ENCODE measurements at places on chromosomes 3 and 15. TPM values are rescaled to one million over a fixed set of nuclear protein-coding genes. Genes with fewer than 3 reads are reported as not detected.

LINGO1 gene
- polyA plus RNA-seq: under 0.01 TPM

MOBP gene
- 0.60 TPM for polyA plus RNA-seq

DUOXA1 gene
- 1.7 TPM for polyA plus RNA-seq

GHRL gene
- not detected for polyA plus RNA-seq

NOX5 gene
- not detected for polyA plus RNA-seq

INKA1 gene
- 3.5 TPM for polyA plus RNA-seq

ZIC1 gene
- not detected for polyA plus RNA-seq

RTP1 gene
- polyA plus RNA-seq: not detected

C3orf52 gene
- 10.2 TPM for polyA plus RNA-seq

OR5K1 gene
- not detected for polyA plus RNA-seq

SMAD6 gene
- polyA plus RNA-seq: 1.8 TPM

CRYGS gene
- polyA plus RNA-seq: not detected

GRCh38 chr3:103589770-103590169, 1155.0 kb downstream of the ZPLD1 start:
- no peak for DNase-seq
- H3K4me3 ChIP-seq: no peak overlapping the region
- no peak overlapping the region for H3K27ac ChIP-seq
- no peaks in the 10 kb centered on the region for H3K36me3 ChIP-seq
- no peaks in the 10 kb centered on the region for H3K27me3 ChIP-seq
- no peaks in the 10 kb centered on the region for H3K4me1 ChIP-seq

DNA sequence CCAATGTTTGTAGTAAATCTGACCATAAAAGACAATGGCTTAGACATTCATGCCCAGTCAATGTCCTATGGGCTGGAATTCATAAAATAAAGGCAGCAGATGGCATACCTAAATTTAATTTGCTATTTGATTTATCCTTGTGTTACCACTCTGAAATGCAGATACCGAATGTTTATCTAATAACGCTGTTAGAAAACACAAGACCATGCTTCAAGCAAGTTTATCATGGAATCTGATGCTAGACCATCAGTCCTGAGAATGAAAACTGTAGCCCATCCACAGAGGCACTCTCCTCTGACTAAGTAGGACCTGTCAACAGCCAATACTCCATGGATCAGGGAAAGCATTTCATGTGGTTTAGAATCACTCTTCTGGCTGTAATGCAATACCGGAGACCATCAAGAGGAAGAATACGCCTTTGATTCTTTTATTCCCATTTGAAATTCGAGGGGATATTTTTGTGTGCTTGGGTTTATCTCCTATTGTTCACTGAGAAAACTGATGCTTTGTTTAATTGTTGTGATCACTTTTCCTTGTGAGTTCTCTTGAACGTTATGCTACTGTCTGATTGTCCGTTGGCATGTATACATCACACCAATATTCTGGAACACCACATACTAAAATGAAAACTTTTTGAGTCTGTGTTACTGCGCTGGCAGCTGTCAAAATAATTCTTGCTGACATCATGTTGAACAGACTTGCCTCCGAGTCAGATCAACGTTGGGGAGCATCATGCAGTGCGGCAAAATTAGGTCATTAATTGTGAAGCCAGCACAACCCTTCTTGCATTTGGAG, 12.1 kb upstream of the CPB1 start:
- no peak for DNase-seq
- no peaks in the 10 kb centered on the region for H3K4me1 ChIP-seq
- H3K27ac ChIP-seq: no peak overlapping the region
- no peaks in the 10 kb centered on the region for H3K36me3 ChIP-seq
- H3K27me3 ChIP-seq: no peaks in the 10 kb centered on the region

GRCh38 chr3:115804200-115804599, 180.9 kb downstream of the GAP43 start:
- H3K36me3 ChIP-seq: no peaks in the 10 kb centered on the region
- DNase-seq: no peak
- no peak overlapping the region for H3K27ac ChIP-seq
- no peaks in the 10 kb centered on the region for H3K4me1 ChIP-seq
- H3K4me3 ChIP-seq: no peak overlapping the region

DNA sequence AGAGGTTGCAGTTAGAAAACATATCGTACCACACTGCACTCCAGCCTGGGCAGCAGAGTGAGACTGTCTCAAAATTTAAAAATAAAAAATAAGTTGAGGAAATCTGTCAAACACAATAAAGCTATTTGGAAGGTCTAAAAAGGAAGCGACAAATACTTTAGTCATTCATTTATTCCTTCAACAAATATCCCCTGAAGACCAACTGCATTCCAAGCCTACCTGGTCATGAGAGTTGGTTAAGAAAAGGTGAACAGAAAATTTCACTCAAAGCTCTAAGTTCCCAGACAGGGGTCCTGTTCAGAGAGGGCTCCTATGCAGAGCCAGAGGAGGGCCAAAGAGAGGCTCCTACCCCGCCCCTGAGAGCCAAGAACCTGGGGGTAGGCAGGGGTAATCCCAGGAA, 15.4 kb upstream of the PRKAR2A start:
- no peak overlapping the region for H3K4me3 ChIP-seq
- peaks cover 9% of the 10 kb centered on the region for H3K36me3 ChIP-seq
- no peaks in the 10 kb centered on the region for H3K27me3 ChIP-seq
- H3K27ac ChIP-seq: no peak overlapping the region
- H3K4me1 ChIP-seq: no peaks in the 10 kb centered on the region

DNA sequence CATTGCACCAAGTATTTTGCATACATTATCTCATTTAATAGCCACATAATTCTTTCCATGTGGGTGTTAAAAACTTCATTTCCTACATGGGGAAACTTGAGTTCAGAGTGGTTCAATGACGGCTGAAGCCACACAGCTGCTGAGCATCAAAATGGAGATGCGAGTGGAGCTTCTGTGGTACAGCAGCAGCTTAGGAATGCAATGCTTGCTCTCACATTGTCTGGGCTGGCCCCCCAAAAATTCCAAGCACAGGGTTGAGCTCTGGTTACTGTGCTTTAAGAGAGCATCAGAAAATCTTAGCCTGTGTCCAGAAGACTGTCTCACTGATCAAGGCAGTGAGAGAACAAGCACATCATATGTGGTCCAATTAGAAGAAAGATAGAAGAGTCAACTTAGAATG, 57.4 kb upstream of the GADL1 start:
- H3K36me3 ChIP-seq: no peaks in the 10 kb centered on the region
- H3K4me1 ChIP-seq: no peaks in the 10 kb centered on the region
- H3K27ac ChIP-seq: no peak overlapping the region

- H3K27ac ChIP-seq: no peak overlapping the region
- H3K4me3 ChIP-seq: no peak overlapping the region
- H3K36me3 ChIP-seq: peaks cover under 1% of the 10 kb centered on the region
- peaks cover 4% of the 10 kb centered on the region for H3K4me1 ChIP-seq
Measured at GRCh38 chr3:150620002-150620689, 17.0 kb downstream of the SELENOT start.

- H3K27ac ChIP-seq: no peak overlapping the region
- no peak overlapping the region for H3K4me3 ChIP-seq
- no peak for DNase-seq
Measured at GRCh38 chr3:70840106-70840870, 527.9 kb upstream of the MDFIC2 start.

GRCh38 chr3:16262174-16262573, 2.6 kb downstream of the DPH3 start:
- no peak for DNase-seq
- H3K27ac ChIP-seq: no peak overlapping the region
- peaks cover 27% of the 10 kb centered on the region for H3K4me1 ChIP-seq
- H3K27me3 ChIP-seq: no peaks in the 10 kb centered on the region

DNA sequence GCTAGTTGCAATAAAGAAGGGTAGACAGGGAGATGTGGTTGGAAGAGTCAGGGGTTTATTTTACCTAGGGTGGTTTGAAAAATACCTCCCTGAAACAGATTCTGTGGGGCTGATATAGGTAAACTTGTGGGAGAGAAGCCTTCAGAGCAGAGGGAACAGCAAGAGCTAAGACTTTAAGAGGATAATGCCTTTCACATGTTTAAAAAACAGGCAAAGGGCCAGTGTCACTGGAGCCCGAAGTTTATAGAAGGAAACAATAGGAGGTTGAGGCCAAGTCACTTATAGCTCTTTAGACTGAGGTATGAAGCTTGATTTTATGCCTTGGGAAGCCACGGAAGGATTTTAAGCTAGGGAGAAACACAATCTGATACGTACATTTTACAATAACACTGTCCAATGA, 448.7 kb downstream of the TAFA4 start:
- no peak for DNase-seq
- H3K4me1 ChIP-seq: peaks cover 16% of the 10 kb centered on the region
- H3K27ac ChIP-seq: no peak overlapping the region
- H3K4me3 ChIP-seq: no peak overlapping the region
- H3K36me3 ChIP-seq: no peaks in the 10 kb centered on the region
- no peaks in the 10 kb centered on the region for H3K27me3 ChIP-seq

- H3K27ac ChIP-seq: peak within 1 kb of the TSS; percentile 91
- H3K4me3 ChIP-seq: peak within 1 kb of the TSS; percentile 60
- peak; percentile 79 for DNase-seq
- H3K4me1 ChIP-seq: peaks cover 28% of the 10 kb centered on the region
- H3K27me3 ChIP-seq: no peaks in the 10 kb centered on the region
Measured at GRCh38 chr15:62389885-62390790, 225.1 kb upstream of the C2CD4B start.

- peaks cover 47% of the 10 kb centered on the region for H3K4me1 ChIP-seq
- peak overlapping the region; percentile 77 for H3K27ac ChIP-seq
- no peaks in the 10 kb centered on the region for H3K27me3 ChIP-seq
- no peaks in the 10 kb centered on the region for H3K36me3 ChIP-seq
- H3K4me3 ChIP-seq: peak overlapping the region; percentile 62
Measured at GRCh38 chr15:78265752-78266224, 1.4 kb downstream of the DNAJA4 start.

DNA sequence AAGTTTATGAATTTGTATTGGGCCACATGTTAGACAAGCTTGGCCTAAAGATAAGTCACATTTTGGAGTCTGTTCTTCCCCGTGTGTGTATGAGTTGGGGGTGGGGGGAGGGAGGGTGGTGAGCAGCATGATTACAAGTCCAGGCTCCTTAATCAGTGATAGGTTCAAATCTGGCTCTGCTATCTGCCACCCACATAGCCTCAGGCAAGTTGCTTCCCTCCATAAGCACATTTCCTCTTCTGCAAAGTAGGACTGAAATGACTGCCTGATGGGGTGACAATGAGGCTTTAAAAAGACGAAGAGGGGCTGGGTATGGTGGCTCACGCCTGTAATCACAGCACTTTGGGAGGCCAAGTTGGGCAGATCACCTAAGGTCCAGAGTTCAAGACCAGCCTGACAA, 1.1 kb upstream of the SPATA12 start:
- H3K36me3 ChIP-seq: no peaks in the 10 kb centered on the region
- peaks cover 42% of the 10 kb centered on the region for H3K4me1 ChIP-seq
- peak overlapping the region; percentile 84 for H3K27ac ChIP-seq

- H3K36me3 ChIP-seq: no peaks in the 10 kb centered on the region
- peaks cover 20% of the 10 kb centered on the region for H3K4me1 ChIP-seq
- no peaks in the 10 kb centered on the region for H3K27me3 ChIP-seq
- H3K27ac ChIP-seq: peak overlapping the region; percentile 85
- no peak for DNase-seq
Measured at GRCh38 chr15:25848784-25849156, 14.4 kb downstream of the ATP10A start.

- no peaks in the 10 kb centered on the region for H3K36me3 ChIP-seq
- H3K27me3 ChIP-seq: peaks cover 57% of the 10 kb centered on the region
- no peak for DNase-seq
- H3K27ac ChIP-seq: no peak overlapping the region
- no peak overlapping the region for H3K4me3 ChIP-seq
Measured at GRCh38 chr3:181718369-181718768, 6.6 kb downstream of the SOX2 start.

- H3K4me1 ChIP-seq: peaks cover 46% of the 10 kb centered on the region
- no peak overlapping the region for H3K27ac ChIP-seq
- no peaks in the 10 kb centered on the region for H3K27me3 ChIP-seq
- no peak overlapping the region for H3K4me3 ChIP-seq
- no peaks in the 10 kb centered on the region for H3K36me3 ChIP-seq
- no peak for DNase-seq
Measured at GRCh38 chr3:143831994-143832393, 16.3 kb downstream of the SLC9A9 start.

DNA sequence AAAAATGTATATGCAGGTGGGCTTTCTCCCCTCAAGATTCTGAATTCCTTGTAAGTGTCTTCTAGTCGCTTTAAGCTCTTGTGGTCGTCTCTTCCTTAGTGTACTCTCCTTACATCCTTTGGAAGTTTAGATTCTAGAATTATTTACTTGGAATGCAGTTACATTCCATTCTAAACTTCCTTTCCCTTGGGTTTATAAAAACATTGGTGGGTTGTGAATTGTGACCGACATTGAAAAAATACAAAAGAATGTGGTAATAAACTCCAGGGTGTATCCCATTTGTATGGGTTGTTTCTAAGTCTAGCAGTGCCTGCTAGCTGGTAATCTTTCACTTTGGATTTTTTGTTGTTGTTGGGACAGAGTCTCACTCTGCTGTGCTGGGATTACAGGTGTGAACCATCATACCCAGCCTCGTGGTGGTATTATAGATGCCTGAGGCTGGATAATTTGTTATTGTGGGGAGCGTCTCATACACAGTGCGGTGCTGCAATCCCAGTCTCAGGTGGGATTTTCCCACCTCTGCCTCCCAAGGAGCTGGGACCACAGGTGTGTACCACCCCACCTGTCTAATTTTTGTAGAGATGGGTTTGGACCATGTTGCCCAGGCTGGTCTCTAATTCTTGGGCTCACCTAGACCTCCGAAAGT, 9.1 kb downstream of the CHD2 start:
- H3K27me3 ChIP-seq: no peaks in the 10 kb centered on the region
- H3K4me1 ChIP-seq: no peaks in the 10 kb centered on the region
- no peak overlapping the region for H3K4me3 ChIP-seq
- DNase-seq: no peak

GRCh38 chr15:92877416-92877815, 22.7 kb upstream of the CHD2 start:
- H3K27me3 ChIP-seq: no peaks in the 10 kb centered on the region
- no peaks in the 10 kb centered on the region for H3K36me3 ChIP-seq
- H3K4me3 ChIP-seq: no peak overlapping the region
- H3K27ac ChIP-seq: no peak overlapping the region
- no peak for DNase-seq

DNA sequence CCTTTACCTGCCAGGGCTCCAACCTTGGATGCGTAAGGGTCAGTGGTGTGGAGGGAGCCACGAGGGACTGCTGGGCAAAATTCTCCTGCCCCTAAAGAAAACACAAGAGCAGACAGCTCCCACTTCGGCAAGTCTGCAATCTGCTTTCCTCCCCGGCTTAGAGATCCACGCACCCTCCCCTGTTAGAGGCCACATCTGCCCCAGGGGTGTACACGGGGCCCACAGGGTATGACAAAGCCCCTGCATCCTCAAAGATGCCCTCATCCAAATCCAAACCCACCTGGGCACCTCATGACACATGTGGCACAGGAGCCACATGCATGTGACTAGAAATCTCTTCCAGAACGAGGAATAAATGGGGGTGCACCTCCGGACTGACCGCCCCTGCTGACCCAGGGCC, 25.5 kb downstream of the ZXDC start:
- peaks cover 33% of the 10 kb centered on the region for H3K36me3 ChIP-seq
- no peak overlapping the region for H3K27ac ChIP-seq
- peak; percentile 37 for DNase-seq
- H3K27me3 ChIP-seq: no peaks in the 10 kb centered on the region
- peaks cover 6% of the 10 kb centered on the region for H3K4me1 ChIP-seq
- H3K4me3 ChIP-seq: no peak overlapping the region
